HepG2 (cell line): ENCODE measurements at places on chromosomes 5 and 9. TPM values are rescaled to one million over a fixed set of nuclear protein-coding genes. Genes with fewer than 3 reads are reported as not detected.

GRCh38 chr9:114731701-114732100 is 49.7 kb upstream of the TEX48 start:
- peak; percentile 31 for DNase-seq
- no peaks in the 10 kb centered on the region for H3K27me3 ChIP-seq
- peaks cover 11% of the 10 kb centered on the region for H3K4me1 ChIP-seq

UNC5A gene
- total RNA-seq = not detected in 2 replicates

- peaks cover 84% of the 10 kb centered on the region for H3K4me1 ChIP-seq
- no peak overlapping the region for H3K27ac ChIP-seq
Observed at GRCh38 chr9:123361086-123361730, 5.2 kb downstream of the CRB2 start.

SLC35A4 gene
- 0.71 and 0.95 TPM in 2 replicates for total RNA-seq

DNA sequence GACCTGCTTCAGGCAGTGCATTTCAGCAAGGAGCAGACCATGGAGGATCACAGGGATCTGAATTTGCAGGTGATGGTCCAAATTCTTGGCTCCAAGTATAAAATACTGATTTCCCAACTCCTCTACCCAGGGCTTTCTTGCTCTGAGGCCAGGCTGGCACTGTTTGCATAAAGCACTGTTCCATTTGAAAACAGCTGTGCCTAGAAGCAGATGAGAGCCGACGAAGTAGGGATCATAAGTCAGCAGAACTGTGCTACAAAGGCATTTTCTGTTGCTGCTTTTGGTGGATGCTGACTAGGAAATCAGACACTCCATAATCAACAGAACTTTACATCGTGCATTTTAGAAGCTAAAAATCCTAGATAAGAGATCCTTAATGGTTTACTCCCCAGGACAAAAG is 126.4 kb downstream of the MAT2B start:
- H3K36me3 ChIP-seq = no peaks in the 10 kb centered on the region
- H3K4me3 ChIP-seq = no peak overlapping the region
- H3K27ac ChIP-seq = no peak overlapping the region
- peaks cover 10% of the 10 kb centered on the region; the same call in 2 of the 3 replicates for H3K27me3 ChIP-seq
- no peak for DNase-seq

PLPPR1 gene
- 16.0 and 16.4 TPM in 2 replicates for total RNA-seq

DNA sequence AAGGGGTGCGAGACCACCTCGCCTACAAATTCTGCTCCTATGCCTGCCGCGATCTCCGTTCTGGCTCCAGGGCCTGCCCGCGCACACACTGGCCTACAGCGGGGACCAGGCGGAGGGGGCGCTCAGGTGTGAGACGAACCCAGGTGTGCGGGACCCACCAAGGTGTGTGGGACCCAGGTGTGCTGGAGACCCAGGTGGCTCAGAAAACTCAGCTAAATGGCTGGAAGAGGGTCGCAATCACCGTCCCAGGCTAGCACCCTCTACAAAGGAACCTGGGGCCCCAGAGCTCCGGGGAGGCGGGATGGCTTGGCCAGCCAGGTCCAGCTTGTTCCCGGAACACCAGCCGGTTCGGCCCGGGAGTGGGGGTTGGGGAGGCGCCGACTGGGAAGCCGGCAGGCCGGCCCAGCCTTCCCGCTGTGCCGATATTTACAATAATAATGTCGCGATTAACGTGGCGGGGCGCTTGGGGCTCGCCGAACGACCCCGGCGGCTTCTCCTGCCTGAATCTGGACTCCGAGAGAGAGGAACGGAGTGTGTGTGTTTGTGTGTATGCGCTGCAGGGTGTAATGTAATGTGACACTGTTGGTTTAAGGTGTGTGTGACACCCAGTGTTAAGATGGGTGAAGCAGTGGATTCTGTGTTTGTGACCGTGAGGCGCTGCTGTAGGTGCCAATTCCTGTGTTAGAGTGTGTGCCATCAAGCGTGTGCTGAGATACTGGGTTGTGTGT is 1.4 kb downstream of the PCDH1 start:
- peaks cover 45% of the 10 kb centered on the region for H3K27me3 ChIP-seq
- no peak overlapping the region for H3K27ac ChIP-seq
- H3K36me3 ChIP-seq = no peaks in the 10 kb centered on the region
- H3K4me3 ChIP-seq = peak overlapping the region; percentile 30; the same call in 1 of the 2 replicates
- peaks cover 52% of the 10 kb centered on the region for H3K4me1 ChIP-seq

GRCh38 chr5:149990518-149991376 is 9.7 kb downstream of the TIGD6 start:
- no peaks in the 10 kb centered on the region for H3K36me3 ChIP-seq
- no peak overlapping the region for H3K4me3 ChIP-seq
- no peaks in the 10 kb centered on the region for H3K27me3 ChIP-seq
- no peak overlapping the region for H3K27ac ChIP-seq
- DNase-seq = peak; percentile 76

DNA sequence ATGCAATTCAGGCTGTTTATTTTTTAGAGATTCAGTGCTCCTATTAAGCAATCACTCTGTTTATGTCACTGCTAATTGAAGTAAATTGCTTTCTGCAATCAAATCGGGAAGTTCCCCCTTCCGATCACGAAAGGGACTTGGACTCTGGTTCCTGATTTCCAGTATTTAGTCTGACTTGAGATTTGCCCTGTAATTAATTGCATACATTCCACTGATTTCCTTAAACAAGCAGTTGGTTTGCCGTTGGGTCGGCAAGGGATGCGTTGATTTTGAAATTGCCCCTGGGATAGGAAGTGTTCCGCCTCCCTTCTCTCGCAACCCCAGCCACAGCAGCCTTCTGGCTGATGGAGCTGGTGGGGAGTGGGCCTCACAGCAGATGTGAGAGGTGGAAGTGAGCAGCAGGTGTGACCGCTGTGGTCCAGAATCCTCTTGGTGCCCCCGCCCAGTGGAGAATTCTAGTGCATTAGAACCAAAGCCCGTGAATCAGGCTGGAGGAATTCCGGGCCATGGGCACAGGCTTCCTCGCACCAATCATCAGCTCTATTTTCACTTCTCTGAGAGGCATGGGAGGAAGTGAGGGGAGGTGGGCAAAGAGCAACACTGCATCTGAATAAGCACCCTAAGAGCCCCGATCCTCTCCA is 102.5 kb downstream of the SPRY4 start:
- peaks cover 49% of the 10 kb centered on the region for H3K4me1 ChIP-seq
- no peaks in the 10 kb centered on the region for H3K27me3 ChIP-seq
- no peak overlapping the region for H3K4me3 ChIP-seq

GRCh38 chr9:108838017-108838416 is 17.8 kb downstream of the ACTL7B start:
- peak; percentile 39 for DNase-seq
- H3K27me3 ChIP-seq = no peaks in the 10 kb centered on the region
- no peak overlapping the region for H3K4me3 ChIP-seq

DNA sequence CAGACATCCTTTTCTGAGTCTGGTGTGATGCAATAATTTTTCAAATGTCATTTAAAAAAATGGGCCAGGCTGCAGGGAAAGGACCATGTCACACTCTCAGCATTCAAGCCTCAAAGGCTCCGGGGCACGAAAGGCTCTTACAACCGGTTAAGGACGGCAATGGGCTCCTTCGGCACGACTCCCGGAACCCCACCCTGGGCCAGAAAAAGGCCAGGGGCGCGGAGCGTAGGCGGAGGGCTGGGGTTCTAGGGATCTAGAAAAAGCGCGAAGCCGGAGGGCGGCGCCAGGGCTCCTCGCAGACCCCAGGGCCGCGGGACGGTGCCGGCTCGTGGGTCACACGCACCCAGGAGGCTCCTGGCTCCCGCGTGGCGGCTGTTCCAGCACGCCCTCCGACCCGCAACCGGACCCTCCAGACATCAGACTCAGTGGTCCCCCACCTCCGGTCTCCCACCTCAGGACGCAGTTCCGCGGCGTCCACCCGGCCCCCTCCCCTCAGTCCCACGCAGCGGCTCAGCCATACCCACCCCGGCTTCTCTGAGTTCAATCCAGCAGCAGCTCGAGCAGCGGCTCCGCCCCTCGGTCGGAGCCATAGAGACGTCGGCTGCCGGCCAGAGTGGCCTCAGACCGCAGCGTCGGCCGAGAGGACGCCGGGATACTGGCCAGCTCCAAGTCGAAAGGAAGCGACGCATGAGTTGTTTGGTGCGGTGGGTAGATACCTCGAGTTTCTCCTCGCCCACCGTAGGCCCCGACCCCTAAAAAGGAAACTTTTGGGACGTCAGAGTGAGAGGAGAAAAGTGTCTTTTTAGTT is at the start of gene TMEM267:
TSS of gene TMEM267 (minus strand) at position 568 of the 808 bp plus-strand sequence. CDS start 29,896 bp downstream, outside the sequence.
- peaks cover 42% of the 10 kb centered on the region for H3K4me1 ChIP-seq
- H3K27ac ChIP-seq = peak within 1 kb of the TSS; percentile 91
- peak; percentile 83 for DNase-seq
- H3K27me3 ChIP-seq = no peaks in the 10 kb centered on the region; the same call in 2 of the 3 replicates
- H3K36me3 ChIP-seq = no peaks in the 10 kb centered on the region
- H3K4me3 ChIP-seq = peak within 1 kb of the TSS; percentile 81

HK3 gene
- total RNA-seq = not detected in 2 replicates

GRCh38 chr9:24616863-24617262 is 71.2 kb upstream of the IZUMO3 start:
- no peaks in the 10 kb centered on the region for H3K4me1 ChIP-seq
- H3K27me3 ChIP-seq = no peaks in the 10 kb centered on the region
- H3K4me3 ChIP-seq = no peak overlapping the region

DNA sequence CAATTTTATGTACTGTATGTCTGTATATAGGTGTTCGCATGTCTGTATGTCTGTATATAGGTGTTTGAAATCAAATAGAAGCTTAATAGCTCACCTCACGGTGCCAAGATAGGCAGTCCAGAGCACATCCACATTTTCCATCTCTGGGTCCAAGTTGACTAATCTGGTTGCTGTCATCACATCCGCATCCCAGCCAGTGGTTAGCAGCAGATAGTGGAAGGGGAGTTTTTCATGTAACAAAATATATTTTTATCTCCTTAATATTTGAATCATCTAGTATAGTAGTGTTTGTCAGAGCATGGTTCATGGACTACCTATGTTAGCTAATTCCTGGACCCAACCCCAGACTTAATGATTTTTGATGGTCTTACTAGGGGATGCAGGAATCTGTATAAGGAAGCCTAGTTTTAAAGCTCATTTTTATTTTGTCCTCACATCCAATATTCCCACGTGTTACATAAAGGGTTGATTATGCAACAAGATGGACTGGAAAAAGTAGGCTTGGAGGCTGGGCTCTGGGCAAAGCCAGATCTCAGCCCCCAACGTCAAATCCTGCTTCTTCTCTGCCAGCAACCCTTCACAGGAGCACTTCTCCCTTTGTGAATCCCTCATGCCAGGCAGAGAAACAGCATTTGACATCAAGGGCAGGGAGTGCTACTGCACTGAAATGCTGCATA is 219.7 kb downstream of the ZSWIM6 start:
- no peaks in the 10 kb centered on the region for H3K36me3 ChIP-seq
- DNase-seq = no peak
- no peaks in the 10 kb centered on the region for H3K4me1 ChIP-seq

GRCh38 chr9:129006328-129007034 is 21.6 kb downstream of the SH3GLB2 start:
- H3K36me3 ChIP-seq = peaks cover 58% of the 10 kb centered on the region
- DNase-seq = peak; percentile 67
- no peak overlapping the region for H3K27ac ChIP-seq
- H3K4me3 ChIP-seq = no peak overlapping the region
- no peaks in the 10 kb centered on the region for H3K4me1 ChIP-seq
- no peaks in the 10 kb centered on the region for H3K27me3 ChIP-seq

GRCh38 chr9:90720621-90721265 is 78.1 kb upstream of the DIRAS2 start:
- H3K36me3 ChIP-seq = no peaks in the 10 kb centered on the region
- H3K4me1 ChIP-seq = no peaks in the 10 kb centered on the region
- H3K4me3 ChIP-seq = no peak overlapping the region

SPATA31D3 gene
- not detected in 2 replicates for total RNA-seq

GABRA6 gene
- total RNA-seq = not detected in 2 replicates

DNA sequence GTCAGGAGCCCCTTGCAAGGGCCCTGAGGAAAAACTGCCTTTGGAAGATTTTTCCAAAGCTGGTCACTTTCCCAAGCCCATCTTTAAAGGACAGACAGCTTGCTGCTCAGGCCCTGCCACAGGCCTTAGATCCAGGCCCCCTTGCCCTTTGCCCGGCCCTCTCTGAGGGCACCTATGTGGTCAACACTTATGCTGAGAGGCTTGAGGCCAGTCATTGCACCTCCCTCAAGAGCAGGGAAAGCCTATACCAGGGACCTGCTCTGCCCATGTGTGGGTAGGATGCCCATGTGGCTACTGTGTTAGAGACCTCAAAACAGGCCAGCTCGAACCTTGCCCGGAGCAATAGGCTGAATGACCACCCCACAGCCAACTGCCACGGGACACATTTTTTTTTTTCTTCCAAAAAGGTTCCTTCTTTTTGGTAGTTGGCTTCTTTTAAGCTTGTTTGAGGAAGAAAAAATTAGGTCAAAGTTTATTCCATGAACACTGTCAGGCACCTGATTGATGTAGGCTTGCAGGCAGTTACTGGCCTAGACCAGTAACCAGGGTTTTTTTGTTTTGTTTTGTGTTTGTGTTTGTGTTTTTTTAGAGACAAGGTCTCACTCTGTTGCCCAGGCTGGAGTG is 3.8 kb downstream of the TCF7 start:
- peaks cover 45% of the 10 kb centered on the region for H3K4me1 ChIP-seq
- H3K36me3 ChIP-seq = peaks cover 3% of the 10 kb centered on the region
- no peak for DNase-seq
- no peak overlapping the region for H3K27ac ChIP-seq
- no peaks in the 10 kb centered on the region for H3K27me3 ChIP-seq
- no peak overlapping the region for H3K4me3 ChIP-seq

LCN15 gene
- total RNA-seq = 0.29 and 1.3 TPM in 2 replicates

DNA sequence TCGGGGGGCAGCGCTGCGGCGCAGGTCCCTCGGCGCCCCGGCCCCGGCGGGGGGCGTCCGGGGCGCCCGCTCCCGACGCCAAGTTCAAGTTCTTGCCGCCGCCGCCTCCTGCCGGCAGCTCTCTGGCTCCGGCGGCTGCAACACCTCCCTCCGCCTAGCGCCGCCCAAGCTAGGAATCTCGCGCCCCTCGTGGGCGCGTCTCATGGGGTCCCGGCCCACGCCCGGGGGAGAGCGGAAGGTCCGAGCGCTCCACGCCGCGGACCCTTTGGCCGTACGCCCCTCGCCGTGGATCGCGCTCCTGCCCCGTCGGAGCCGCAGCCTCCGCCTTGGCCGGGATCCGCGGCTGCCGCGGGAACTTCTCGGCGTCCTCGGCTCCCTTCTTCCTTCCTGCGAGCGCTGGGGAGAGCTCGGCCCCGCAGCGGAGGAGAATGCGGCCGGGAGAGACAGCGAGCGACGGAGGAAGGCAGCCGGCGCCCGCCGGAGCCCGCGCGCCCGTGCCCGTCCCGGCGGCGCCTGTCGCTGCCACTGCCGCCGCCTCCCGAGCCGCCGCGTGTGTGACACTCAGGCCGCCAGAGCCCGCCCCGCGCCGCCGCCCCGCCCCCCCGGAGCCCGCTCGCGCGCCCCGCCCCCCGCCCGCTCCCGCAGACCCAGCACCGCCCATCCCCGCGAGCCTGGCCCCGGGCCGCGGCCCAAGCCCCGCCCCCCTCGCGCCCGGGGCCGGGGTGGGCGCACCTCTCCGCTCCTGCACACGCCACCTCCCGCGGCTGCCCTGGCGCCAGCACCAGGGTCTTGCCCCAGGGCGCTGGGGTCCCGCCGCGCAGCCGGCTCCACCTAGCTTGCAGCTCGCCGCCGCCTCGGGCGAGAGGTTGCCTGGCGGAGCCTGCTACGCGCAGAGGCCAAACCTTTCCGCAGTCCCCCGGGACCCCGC is at the start of gene SHB:
TSS of gene SHB (minus strand) at position 527 of the 928 bp plus-strand sequence. CDS start 582 bp downstream, outside the sequence.
- peak within 1 kb of the TSS; percentile 84 for H3K4me3 ChIP-seq
- peak within 1 kb of the TSS; percentile 93 for H3K27ac ChIP-seq
- H3K36me3 ChIP-seq = peaks cover 6% of the 10 kb centered on the region; the same call in 2 of the 3 replicates
- DNase-seq = peak; percentile 56
